DMS153 (cell line): ENCODE measurements at places on chromosomes 12 and 14.

DNA sequence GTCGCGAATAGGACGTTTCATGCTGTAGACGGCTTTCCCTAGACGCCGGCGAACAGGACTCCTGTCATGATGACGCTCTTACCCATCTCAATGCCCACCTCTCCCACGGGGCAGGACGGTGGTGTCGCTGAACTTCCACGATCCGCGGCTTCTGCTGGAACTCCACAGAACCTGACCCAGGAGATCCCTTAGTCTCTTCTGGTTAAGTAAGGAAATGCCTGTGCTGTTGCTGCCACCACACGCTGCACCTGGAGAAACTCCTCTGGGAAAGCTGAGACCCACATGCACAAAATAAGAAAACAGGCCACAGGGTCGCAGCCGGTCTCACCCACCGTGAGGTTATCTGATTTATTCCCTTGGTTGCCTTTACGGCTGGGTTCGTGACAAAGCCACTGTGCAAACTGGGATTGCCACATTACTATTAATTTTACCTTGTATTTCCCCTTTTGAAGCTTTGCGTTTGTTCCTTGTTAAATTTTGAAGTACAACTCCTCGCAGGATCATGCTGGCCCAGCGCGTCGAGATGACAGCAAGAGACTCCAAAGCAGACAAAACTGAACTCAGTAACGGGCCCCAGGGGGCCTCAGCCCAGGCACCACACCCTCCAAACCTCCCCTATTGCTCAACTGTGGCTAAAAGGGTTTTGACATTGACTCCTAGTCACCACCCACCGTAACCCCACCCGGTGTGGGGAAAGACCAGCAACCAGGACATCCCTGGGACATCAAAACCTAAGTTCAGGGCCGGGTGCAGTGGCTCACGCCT is 9.2 kb upstream of the MMP17 start:
- no peak for DNase-seq

- DNase-seq = peak; percentile 83
These were observed 28.9 kb upstream of the TMX1 start for GRCh38 chr14:51211149-51211548.

GRCh38 chr12:110020956-110021355 is 21.7 kb downstream of the ANKRD13A start:
- DNase-seq = no peak

DNA sequence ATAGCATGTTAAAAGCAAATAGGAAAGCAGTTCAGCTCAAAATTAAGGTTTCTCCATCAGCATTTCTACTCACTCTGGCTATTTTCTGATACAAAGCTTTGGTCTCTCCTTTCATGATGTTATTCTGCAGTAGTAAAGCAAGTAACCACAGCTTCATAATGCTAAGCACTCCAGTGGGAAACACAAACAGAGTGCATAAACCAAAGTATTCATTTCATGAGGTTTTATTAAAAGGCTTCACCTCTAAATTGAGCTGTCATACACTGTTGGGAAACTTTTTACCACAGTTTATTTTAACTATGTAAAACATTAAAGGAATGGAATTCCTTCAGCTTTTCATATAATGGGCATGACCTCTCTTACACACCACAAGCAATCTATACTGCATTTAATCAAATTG is 157.9 kb upstream of the LMO3 start:
- DNase-seq = no peak

- DNase-seq = no peak
These were observed 17.5 kb upstream of the LDHB start for GRCh38 chr12:21675096-21675495.

DNA sequence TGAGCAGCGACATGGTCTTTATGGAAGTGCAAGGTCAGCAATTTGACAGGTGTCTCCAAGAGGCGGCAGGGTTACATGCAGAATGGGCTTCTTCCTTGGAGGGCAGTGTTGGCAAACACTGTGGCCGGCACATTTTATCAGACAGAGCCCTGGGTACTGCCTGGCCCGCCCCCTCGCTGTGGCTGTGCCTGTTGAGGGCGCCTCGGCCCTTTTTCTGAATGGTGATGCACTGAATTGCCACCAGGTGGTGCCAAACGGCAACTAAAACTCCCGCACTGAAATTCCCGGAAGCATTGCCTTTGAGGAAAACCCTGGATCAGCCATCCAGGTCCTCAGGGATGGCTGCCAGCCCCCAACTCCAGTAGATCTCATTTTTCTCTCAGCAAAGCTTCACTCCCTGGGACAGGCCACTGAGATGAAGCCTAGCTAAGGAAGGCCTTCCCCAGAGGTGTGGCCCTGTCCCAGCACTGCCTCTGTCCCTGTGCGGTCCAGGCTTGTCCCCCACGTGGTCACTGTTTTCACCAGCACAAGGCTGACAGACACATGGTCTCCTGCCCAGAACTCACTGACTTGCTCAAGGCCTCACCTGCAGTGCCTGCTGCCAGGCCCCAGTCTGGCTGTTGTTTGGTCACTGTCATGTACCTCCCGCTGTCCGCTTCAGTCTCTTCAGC is 73.6 kb downstream of the TESC start:
- DNase-seq = peak; percentile 30

DNA sequence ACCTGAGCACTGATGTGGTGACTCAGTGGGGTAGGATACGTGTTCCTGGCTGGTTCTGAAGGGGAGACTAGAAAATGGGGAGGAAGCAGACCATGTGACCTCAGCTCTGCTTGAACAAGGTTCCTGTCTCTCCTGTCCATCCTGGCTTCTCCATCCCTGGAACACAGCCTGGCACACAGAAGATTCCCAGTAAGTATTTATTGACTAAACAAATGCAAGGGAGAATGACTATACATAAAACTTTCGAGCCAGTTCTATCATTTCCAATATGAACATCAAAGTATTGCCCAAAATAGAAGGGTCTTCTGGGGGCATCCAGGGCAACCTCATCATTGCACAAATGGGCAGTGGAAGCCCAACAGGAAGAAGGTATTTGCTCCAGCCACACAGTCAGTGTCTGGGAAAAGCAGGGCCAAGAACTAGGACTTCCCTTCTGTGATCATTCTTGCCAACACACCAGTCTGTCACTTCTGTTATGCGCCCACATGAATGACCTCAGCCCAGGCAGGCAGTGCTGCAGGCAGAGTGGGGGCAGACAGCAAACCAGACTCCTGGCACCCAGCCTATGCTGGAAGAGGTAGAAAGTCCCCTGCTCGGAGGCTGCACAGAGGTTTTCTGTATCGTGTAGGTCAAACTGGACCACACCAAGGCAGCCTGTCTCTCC is 5.6 kb upstream of the SERPINA9 start:
- no peak for DNase-seq

GRCh38 chr12:94150240-94151121 is 2.1 kb downstream of the PLXNC1 start:
- DNase-seq = no peak

GRCh38 chr14:77092676-77093075 is 5.4 kb upstream of the CIPC start:
- no peak for DNase-seq

DNA sequence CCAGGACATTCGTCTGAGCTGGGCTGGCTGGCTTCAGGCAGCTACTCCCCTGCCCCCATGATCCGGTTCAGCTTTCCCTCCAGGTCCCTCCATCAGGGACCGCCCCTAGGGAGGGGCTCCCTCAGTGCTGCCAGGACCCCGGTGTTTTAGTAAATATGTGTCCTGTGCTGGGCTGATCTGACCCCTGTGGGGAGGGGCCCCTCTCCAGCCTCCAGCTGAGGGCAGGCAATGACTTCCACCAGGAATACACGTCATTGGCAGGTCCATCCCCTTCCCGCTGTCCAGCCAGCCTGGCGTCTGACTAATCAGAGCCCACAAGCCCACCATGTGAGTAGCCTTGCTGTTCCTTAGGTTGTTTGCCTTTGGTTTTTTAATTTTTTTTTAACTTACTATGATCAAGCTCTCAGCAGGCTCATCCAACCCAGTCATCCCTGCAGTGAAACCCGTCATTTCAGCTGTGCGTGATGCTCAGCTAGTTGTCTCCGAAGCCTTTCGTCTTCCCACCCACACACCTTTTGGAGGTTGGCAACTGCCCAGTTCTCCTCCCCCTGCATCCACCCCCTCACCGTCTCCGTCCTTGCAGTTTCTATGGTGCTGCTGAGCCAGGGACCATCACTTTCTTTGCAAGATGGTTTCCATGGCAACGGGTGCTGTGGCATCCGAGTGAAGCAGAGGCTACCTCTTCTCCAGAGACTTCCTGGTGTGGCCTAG is 16.0 kb upstream of the SERPINA4 start:
- DNase-seq = no peak

- no peak for DNase-seq
These were observed 61.6 kb downstream of the SH2B3 start for GRCh38 chr12:111467092-111467856.

DNA sequence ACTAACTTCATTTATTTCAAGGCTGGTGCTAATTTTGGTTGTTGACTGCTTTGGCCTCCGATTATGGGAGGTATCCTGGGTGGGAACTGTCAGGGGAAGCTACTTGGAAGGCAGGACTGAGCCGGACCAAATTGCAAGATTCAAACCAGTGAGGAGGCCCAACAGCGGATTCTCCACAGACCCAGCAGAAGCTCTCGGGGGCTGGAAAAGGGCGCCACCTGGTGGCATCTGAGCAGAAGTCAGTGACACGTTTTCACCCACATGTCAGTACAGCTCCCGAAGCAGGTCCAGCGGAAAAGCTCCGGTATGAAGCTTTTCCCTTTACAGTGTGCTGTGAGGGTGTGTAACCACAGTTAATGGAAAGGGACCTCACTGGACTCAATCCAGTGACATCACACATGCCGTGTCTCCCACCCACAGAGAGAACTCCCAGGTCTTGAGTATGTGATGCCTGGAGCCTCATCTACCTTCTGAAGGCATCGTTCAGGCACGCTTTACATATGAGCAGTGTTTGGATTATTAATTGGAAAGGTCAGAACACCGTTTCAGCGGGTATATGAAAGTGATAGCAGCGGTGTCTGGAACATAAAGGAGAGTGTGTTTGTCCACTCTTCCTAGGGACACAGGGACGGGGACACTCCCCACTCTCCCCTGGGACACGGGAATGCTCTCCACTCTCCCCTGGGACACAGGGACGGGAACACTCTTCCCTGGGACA is 3.6 kb upstream of the P2RX2 start:
- DNase-seq = peak; percentile 50

DNA sequence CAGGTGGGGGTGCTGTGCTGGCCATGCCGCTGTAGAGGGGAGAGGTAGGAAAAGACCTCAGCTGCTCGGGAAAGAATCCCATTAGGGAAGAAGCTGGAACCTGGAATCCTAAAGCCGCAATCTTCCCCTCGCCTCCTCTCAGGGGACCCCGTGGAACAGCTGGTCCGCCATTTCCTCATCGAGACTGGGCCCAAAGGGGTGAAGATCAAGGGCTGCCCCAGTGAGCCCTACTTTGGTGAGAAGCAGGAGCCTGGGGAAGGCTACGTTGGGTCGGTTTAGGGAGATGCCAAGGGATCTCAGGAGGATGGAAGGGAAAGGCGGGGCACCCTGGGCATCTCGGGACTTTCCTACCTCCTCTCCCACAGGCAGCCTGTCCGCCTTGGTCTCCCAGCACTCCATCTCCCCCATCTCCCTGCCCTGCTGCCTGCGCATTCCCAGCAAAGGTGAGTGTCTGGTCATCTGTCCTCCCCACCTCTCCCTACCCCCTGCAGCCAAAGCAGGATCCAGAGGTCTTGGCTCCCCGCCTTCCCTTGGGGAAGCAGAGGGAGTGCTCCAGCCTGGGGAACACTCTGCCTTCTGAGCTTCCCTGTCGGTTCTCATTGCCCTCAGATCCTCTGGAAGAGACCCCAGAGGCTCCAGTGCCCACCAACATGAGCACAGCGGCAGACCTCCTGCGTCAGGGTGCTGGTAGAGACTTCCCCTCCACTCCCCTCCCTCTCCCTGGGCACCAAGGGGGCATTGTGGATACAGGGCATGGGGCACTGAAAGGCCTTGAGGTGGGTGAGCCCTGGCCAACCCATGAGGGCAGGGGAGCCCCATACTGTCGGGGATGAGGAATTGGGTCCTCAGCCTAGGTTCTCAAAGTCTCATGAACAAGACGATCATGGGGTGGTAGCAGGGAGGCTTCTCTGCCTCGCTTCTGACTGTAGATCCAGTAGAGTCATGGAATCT is 12.4 kb downstream of the TNS2 start:
- no peak for DNase-seq

- no peak for DNase-seq
These were observed 107.2 kb downstream of the RBM19 start for GRCh38 chr12:113858841-113859386.

- no peak for DNase-seq
These were observed 378.9 kb downstream of the FUT8 start for GRCh38 chr14:65791191-65791981.

- no peak for DNase-seq
These were observed 271.5 kb upstream of the TBX3 start for GRCh38 chr12:114955414-114956014.

GRCh38 chr14:73792481-73792880 is 59.1 kb upstream of the PTGR2 start:
- no peak for DNase-seq

GRCh38 chr12:16984484-16984883 is 378.5 kb upstream of the LMO3 start:
- no peak for DNase-seq

DNA sequence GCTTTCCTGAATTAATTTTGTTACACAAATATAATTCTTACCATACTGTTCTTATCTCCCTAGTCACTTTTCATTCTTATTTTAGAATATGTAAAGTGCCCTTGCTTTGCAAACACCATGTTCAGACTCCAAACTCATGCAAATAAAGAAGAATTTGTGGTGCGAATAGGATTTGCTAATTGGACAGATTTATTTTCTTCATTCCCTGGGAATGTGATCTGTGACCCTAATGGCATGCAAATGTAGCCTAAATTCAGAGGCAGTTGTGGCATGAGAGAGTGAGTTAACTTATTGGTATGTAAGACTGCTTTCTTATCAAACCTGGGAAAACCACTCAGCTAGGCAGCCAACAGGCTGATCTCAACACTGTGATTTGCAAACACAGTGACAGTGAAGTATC is 10.0 kb downstream of the CAPZA3 start:
- no peak for DNase-seq
